ENCODE measurements at places on chromosomes 16 and 17. TPM values are rescaled to one million over a fixed set of nuclear protein-coding genes. Genes with fewer than 3 reads are reported as not detected.

DNA sequence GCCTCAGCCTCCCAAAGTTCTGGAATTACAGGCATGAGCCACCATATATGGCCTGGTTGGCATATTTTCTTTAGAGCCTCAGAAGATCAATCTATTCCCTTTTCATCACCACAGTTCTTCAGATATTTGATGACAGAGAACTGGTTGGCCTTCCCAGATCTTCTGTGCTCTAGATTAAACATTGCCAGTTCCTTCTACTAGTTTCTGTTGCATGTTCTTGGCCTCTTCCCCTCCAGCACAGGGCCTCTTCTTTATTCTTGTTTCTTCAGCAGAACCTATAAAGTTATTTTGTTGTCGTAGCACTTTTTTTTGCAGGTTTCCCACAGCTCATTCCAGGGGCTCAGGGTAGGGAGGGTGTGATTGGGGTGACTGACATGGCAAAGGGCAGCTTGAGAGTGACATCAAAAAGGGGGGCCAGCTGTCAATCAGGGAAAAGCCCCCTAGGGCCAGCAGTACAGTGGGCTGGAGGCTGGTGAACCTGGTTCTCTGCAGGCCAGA lies 9.3 kb downstream of the CHD9 start:
- no peak for DNase-seq

GRCh38 chr17:44389281-44389680 lies at the start of gene ITGA2B:
TSS of gene ITGA2B (minus strand) at chr17:44389649. CDS start at chr17:44389473, 176 bp downstream.
- no peak for DNase-seq

DNA sequence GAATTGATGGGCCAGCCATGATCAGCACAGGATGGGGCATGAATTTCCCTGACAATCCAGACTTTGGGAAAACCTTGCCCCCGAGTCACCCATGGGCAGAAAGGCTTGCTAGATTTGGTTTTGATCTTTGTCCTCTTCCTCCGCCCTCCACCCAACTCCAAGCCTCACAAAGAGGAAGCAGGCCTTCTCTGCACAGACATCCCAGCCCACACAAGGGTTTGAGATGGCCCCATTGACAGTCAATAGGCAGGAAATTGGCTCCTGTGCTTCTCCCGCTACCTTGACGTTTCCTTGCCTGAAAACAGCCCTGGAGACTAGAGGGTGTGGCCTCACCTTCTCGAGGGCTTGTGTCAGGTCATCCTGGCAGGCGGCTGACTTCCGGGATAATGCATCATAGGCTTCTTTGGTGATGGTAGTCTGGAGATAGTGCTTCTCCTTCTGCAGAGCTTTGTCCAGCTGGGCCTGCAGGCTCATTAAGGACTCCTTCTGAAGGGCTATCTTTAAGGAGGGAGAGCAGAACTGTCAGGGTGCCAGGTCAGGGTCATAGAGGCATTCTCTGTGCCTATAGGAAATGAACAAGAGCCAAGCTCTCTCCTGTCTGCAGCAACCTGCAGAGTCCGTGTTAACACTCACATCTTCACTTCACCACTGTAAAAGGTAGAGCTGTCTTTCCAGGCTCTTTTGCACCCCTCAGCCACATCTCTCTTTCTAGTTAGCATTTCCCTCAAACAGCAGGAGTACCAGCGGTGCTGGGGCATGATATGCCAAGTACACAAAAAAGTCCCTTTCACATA lies 32.2 kb downstream of the DHX38 start:
- DNase-seq: no peak

DNA sequence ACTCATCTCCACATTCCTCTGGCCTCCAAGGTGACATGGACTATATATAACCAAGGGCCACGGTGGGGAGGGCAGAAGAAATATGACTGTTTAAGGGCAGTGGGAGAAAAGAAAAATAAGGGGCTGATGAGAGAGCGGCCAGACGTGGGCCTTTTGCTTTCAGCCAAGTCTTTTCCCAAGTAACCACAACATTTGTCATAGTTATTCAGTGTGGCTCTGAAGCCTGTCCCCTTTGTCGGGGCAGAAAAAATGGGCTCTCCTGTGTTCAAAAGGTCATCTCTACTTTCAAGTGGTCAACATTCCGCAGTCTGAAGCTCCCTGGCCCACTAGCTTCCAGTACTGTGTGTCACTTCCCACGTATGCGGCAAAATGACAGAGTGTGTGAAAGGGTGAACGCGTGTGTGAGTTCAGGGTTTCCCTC lies 245.4 kb downstream of the NTN1 start:
- no peak for DNase-seq

DNA sequence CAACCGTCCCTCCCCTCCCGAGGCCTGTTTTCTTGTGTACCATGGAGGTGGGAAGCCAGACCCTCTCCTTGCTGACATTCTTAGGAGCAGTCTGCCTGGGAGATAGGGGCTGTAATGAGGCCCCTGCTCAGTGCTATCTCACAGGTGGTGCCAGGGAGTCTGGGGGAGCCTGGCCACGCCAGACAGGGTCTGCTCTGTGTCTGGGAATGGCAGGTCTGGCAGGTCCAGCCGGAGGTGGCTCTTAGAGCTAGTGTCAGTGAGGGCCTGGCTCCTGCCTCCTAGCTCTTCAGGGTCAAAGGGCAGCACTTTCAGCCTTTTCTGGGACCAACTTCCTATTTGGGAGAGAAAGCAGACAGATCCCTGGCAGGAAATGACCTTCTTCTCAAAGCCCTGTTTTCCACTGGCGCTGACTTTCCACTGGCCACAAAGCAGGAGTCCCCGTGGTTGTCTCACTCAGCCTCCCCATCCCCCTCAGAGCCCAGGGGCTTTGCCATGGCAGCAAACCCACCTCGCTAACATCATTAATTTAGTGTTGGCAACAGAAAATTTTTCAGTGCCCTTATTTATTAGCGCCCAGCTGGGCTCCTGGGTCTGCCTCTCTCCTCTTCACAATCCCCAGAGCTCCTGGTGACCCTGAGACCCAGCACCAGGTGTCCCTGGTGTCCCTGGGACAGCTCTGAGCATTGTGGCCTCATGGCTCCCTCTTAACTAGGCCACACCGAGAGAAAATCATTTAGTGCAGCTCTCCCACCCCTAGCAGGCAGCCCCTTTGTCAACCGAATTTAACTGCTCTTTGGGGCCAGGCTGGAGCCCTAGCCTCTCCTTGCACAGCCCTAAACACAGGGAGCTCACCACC lies 24.0 kb upstream of the DOK4 start:
- no peak for DNase-seq

HSPB9 gene
- not detected for total RNA-seq

DNA sequence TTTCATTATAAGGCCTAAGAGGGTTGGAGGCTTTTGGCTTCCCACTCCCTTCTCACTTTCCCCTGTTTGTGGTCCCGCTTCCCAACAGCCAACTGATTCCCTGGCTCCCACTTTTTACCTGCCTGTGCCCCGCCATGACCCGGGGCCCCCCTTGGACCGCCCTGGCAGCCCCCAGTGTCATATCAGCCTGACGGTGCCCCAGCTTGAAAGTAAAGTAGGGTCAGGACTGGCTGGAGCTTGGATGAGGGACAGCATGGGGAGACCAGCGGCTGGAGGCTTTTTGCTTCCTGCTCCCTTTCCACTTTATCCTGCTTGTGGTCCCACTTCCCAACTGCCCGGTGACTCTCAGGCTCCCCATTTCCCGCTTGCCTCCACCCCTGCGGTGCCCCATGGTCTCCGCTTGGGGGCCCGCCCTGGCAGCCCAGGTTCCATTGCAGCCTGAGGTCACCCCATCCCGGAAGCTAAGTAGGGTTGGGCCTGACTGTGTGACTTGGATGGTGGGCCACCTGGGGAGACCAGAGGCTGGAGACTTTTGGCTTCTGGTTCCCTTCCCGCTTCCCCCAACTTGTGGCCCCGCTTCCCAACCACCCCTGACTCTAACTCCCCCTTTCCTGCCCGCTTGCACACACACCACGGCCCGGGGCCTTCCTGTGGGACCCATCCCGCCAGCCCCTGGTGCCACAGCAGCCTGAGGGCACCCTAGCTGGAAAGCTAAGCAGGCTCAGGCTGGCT lies 2274.7 kb downstream of the TP53TG3F start:
- no peak for DNase-seq

SLFN14 gene
- not detected for total RNA-seq

All from endodermal cell (in vitro differentiated cells).